Fibroblast of lung (primary cell): ENCODE measurements at places on chromosomes 4 and X. TPM values are rescaled to one million over a fixed set of nuclear protein-coding genes. Genes with fewer than 3 reads are reported as not detected.
A peak's percentile ranks its signal among the peaks of the same experiment; 100 is the strongest.

- DNase-seq, result peak; percentile 11
Measured at GRCh38 chrX:72169008-72169728, 12.4 kb upstream of the PIN4 start.

DNA sequence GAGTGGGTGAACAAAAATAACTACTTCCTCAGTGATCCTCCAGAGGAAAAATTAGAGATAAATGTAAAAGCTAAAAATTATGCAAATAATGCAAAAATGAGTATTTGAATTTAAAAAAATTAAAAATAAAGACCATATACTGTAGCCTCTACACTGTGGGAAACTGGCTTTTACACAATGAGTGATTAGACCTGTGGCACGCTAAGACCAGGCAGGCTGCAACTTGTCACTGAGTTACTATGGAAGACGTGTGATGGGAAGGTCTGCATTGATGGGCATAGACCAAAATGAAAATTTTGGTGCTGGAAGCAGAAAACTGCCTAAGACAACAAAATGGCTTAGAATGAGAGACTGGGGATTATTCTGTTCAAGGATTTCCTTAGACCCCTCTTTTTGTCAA, 30.2 kb downstream of the BTC start:
- no peak for DNase-seq

DNA sequence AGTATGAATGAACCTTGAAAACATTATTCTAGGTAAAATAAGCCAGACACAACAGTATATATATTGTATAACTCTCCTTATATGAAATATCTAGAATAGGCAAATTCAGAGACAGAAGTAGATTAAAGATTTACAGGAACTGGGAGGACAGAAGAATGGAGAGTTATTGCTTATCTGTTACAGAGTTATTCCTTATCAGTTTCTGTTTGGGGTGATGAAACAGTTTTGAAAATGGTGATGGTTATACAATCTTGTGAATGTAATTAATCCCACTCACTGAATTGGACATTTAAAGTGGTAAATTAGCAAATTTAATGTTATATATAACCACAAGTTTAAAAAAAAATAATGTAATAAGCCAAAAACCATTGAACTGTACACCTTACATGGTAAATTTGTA, 14.5 kb upstream of the EXOC1 start:
- DNase-seq, result no peak

DNA sequence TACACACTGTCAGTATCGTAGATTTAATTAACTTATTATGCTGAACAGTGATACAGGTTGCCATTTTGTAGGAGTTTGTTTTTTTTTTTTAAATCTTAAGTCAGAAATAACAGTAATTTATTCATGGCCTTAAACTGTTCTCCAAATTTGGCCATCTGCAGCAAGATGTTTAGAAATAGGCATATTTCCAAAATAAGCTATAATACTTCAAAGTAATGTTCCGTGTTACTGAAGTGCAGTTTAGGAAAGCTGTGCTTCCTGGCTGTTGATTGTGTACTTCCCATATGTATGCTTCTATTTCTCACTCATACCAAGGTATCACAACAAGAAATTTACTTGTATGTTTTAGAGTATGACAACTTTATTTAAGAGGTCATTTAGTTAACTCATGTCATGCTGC, 28.9 kb downstream of the CPEB2 start:
- DNase-seq, result peak; percentile 41

- no peak for DNase-seq
Measured at GRCh38 chr4:10741961-10742699, 57.6 kb upstream of the CLNK start.

DNA sequence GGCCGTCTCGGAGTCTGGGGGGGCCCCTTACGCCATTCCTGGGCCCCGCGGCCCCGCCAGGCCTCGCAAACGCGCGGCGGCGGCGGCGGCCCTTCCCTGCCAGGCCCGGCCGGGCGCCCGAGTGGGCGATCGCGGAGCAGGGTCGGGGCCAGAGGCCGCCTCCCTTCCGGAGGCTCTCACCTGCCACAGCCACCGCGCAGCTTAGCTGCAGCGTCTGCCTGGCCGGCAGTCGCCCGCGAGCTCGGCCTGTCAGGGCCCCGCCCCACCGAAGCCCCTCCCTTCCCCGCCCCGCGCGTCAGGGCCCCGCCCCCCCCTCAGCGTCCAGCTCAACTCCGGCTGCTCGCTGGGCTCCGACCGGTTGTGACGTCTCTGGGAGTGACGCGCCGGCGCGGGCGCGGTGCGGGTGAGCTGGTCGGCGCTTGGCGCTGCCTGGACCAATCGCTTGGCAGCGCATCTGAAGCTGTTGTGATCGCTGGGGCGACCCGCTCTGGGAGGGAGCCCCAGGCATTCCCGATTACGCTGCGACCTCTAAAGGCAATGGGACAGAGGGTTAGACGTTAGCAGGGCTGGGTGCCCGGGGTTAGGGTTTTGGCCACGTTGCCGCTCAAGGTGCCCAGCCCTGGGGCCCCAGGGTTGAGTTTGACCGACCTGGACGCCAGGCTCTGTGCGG, at the start of gene SLC10A3:
SLC10A3 (minus strand) TSS at position 216 of the 670 bp plus-strand sequence. CDS start 1,689 bp downstream, outside the sequence.
- DNase-seq, result peak; percentile 91

Gene CCDC110
- total RNA-seq, result 2.0 and 2.3 TPM in 2 replicates

Gene PGM2
- total RNA-seq, result 14.1 and 15.0 TPM in 2 replicates
